Pons (tissue), 1 donor: ENCODE measurements at places on chromosomes 4 and X.

GRCh38 chrX:133924548-133924947 is 60.8 kb downstream of the GPC3 start:
- DNase-seq = no peak

- no peak for DNase-seq
These were observed 76.6 kb downstream of the DDX60 start for GRCh38 chr4:168241953-168242352.

DNA sequence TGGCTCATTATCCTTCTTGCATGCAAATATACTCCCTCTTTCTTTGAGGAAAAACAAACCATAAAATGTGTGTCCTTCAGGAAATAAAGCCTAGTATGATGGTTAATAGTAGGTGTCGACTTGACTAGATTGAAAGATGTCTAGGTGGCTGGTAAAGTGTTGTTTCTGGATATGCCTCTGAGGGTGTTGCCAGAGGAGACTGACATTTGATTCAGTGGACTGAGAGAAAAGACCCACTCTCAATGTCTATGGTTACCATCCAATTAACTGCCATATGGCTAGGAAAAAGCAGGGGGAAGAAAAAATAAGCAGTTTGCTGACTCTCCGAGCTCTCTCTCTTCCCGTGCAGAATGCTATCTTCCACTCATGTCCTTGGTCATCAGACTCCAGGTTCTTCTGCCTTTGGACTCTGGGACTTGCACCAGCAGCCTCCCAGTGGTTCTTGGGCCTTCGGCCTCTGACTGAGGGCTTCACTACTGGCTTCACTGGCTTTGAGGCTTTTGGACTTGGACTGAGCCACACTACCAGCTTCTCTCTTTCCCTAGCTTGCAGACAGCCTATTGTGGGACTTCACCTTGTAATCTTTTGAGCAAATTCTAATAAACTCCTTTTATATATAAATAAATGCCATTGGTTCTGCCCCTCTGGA is 532.1 kb upstream of the HTR2C start:
- no peak for DNase-seq

GRCh38 chrX:10524578-10524977 is 95.8 kb downstream of the MID1 start:
- no peak for DNase-seq

- peak; percentile 20 for DNase-seq
These were observed 73.9 kb downstream of the INTS12 start for GRCh38 chr4:105634402-105635080.

- DNase-seq = no peak
These were observed 148.5 kb downstream of the FRAS1 start for GRCh38 chr4:78205591-78205990.

DNA sequence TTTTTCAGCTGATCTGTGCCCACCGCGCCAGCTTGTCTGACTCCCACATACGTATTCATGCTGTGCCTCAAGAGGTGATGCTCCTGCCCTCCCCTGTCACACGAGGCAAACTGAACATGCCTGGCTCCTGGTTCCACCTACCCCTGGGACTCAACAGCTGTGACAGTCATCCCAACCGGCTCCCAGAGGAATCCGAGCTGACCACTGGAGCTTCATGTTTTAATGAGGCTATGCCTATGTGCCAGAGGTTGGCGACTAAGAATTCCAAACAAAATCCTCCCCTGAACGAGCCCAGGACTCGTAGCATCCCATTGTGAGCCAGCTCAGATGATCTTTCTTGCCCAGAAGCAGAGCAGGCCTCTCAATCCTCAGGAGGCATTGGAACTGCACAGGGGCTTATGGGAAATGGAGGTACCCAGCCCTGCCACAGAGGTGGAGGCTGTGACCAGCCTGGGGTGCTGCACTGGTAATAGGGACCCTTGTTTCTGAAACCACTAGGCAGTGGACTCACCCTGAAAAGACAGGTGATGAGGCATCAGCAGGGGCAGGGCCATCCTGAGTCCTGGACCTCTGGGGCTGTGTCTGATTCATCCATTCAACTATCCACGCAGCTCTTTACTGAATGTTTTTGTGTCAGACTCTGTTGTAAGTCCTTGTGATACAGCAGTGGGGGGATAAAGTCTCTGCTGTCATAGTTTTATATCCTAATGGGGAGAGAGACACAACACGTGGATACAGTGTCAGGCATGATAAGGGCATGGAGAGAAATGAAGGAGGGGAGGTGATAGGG is 325.0 kb downstream of the EVC2 start:
- DNase-seq = no peak

DNA sequence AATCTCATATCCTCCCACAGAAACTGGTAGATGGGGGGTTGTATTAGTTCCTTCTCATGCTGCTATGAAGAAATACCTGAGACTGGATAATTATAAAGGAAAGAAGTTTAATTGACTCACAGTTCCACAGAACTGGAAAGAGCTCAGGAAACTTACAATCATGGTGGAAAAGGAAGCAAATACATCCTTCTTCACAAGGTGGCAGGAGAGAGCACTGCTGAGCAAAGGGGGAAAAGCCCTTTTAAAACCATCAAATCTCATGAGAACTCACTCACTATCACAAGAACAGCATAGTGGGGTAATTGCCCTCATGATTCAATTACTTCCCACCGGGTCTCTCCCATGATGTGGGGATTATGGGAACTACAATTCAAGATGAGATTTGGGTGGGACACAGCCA is 250.5 kb upstream of the GPRIN3 start:
- peak; percentile 5 for DNase-seq

GRCh38 chr4:104492183-104492771 is 2.4 kb downstream of the CXXC4 start:
- peak; percentile 79 for DNase-seq

- DNase-seq = no peak
These were observed 24.4 kb downstream of the CFAP99 start for GRCh38 chr4:2443061-2443730.

DNA sequence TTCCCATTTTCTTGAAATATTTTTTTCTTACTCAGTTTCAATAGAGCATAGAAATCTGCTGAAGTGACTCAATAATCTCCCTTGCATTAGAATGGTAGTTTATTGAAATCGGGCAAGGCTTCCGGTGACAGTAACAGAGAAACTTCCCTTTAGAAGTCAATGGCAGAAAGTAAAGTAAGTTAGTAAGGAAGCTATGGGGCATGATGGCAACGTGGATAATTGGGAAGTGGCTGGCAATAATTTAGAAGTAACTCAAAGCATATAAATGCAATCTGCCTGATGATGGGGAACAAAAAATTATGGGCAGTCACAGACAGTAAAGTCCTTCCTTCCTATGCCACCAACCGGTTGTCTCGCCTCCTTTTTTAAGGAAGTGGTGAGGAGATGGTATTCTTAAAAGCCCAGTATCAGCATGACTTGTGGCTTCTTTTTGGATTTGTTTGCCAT is 7.6 kb downstream of the CYBB start:
- peak; percentile 41 for DNase-seq

DNA sequence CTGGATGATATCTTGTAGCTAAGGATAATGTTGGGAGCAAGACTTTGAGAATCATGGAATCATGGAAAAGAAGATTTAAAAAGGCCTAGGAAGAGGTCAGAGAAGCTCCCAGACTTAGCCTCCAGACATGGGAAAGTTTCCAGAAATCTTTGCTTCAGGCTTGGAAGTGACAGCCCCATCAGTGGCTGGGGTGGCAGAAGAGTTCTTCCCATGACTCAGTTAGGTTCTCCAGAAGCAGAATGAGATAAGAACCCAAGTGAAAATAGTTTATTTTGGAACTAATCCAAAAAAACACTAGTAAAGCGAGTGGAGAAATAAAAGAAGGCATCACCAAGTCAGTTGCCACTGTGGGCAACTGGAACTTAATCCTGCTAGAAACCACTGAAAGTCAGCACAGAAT is 506.9 kb downstream of the MID1IP1 start:
- no peak for DNase-seq

- no peak for DNase-seq
These were observed 804 bp downstream of the OSTC start for GRCh38 chr4:108651014-108651791.

- DNase-seq = no peak
These were observed 127.2 kb upstream of the MAP3K15 start for GRCh38 chrX:19642241-19643109.

- DNase-seq = no peak
These were observed 8.4 kb upstream of the VSIG1 start for GRCh38 chrX:108036298-108036973.

DNA sequence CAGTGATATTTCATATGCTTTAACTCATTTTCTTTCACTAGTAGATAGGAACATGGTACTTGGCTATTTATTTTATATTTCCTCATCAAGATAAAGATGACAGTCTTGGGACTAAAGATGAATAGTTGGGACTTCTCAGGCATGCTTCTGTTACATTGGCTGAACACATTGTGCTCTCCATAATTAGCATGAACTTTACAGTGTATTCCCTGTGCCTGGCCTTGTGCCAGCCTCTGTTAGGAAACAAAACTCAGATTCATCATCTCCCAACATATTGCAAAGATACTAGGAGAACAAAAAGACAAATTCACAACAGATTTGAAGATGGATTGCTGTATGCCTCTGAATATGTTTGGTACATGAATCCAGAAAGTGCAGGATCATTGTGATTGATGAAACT is 26.4 kb downstream of the GRIA2 start:
- peak; percentile 48 for DNase-seq

GRCh38 chr4:66178906-66179305 is 508.6 kb upstream of the EPHA5 start:
- peak; percentile 2 for DNase-seq

- no peak for DNase-seq
These were observed 193.8 kb downstream of the BCOR start for GRCh38 chrX:39903937-39904336.

- DNase-seq = no peak
These were observed 55.1 kb upstream of the INPP4B start for GRCh38 chr4:142901166-142901662.

DNA sequence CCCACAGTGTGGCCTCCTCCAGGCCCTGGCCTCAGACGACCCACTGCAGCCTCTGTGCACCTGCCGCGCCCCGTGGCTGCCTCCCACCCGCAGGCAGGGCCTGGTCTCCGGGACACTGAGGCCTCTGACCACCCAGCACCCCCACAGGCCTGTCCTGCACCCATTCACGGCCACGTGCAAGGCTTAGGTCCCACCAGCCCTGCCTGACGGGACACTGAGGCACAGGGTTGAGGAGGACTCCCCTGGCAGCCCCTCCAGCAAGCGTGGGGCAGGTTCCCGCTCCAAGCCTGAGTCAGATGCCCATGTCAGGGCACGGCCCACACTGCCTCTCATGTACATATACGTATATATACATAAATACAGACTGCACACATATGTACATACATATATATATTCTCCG is 23.5 kb downstream of the NELFA start:
- no peak for DNase-seq

DNA sequence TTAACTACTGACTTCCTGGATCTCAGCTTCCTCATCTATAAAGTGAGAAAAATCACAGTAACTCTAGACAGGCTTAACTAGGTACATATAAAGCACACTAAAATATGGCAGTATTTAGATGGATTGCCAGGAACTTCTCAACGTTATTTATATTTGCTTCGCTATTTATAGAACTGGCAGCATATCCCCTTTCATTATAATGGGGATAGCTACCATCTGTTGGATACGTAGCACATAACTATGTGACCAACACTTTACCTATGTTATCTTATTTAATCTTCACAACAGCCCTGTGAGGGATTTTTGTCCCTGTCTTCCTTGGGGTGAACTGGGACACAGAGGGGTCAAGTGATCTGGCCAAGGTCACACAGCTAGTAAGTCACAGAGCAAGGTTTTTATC is 64.6 kb downstream of the ENPEP start:
- DNase-seq = no peak

GRCh38 chrX:4320436-4320947 is 607.0 kb upstream of the PRKX start:
- no peak for DNase-seq

- DNase-seq = no peak
These were observed 53.6 kb downstream of the NSG1 start for GRCh38 chr4:4440333-4441061.

DNA sequence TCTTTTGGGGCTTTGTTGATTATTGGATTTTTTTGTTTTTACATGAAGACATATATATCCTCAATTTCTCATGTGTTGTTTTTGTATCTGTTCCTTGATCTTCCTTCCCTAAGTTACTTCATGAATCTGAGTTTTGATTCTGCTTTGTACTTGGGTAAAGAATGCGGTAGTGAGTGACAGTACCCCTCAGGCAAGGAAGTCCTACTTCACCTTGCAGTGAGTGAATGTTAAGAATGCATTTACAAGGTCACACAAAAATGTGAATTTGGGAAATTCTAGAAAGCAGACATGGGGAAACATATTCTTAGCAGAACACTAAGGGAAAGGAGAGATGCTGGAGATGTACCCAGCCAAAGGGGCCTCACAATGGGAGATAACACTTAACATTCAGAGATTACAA is 373.1 kb upstream of the LCORL start:
- DNase-seq = no peak

DNA sequence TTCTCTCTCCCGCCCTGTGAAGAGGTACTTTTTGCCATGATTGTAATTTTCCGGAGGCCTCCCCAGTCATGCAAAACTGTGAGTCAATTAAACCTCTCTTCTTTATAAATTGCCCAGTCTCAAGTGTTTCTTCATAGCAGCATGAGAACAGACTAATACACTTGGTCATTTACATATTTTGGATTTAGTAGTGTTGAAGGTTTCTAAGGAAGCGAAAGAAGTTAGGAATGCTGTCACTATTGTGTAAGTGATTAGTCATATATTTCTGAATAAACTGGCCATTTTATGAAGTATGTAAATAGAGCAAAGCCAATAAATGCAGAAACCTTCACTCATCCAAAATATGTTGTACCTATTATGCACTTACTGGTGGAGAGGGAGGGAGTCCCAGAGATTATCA is 34.4 kb upstream of the GK2 start:
- no peak for DNase-seq

DNA sequence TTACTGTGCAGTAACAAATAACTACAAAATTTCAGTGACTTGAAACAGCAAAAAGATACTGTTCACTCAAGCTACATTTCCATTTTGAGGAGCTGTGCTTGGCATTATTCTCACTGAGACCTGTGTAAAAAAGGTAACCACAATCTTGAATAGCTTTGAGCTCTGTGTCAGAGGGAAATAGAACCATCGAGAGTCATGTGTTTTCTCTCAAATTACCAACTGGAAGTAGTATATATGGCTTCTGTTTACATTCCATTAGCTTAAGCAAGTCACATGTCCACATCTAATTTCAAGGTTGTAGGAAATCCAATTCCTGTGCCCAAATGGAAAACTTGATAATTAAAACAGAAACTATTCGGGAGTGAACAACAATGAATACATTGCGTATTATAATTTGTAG is 82.9 kb upstream of the BANK1 start:
- no peak for DNase-seq

GRCh38 chrX:54049801-54050200 is 5.5 kb upstream of the PHF8 start:
- no peak for DNase-seq

- no peak for DNase-seq
These were observed 122.2 kb downstream of the UBE2K start for GRCh38 chr4:39820186-39820585.
